ENCODE measurements at places on chromosomes 2 and 18.

DNA sequence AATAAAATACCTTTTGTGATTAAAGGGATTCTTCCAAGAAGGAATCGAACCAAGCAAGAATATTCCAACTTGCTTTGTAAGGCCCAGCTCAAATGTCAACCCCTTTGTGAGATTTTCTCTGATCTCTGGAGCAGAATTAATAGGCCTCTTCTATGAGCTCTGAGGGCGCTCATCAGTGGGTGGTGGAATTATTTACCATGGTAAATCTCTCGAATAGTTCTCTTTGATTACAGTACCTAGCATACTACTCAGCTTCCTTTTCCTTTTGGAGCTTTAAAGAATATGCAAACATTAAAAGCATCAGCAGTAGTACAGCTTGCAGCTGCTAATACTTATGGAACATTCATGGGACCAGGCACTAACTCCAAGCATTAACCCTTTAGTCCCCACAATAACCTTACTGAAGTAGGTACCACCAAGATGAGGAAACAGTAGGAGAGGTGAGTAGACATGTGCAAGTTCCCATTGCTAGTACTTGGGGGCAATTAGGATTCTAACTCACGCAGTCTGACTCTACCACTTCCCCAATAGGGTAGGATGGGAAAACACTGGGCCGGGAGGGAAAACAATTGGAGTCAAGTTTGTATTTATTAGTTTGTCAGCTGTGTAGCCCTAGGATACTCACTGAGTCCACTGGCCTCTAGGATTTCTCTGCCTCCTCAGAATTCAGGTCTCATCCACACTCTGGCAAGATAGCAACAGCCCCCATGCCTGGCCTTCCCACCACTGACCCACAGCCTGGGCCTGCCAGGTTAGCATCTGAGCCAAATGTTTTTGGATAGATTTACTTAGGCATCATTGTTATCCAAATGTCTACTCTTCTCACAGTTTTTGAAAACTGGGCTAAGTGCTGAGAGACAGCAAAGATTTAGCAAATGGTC, 21.7 kb downstream of the ADD2 start:
- no peak for DNase-seq

GRCh38 chr2:96423291-96423690, 81.9 kb downstream of the NEURL3 start:
- DNase-seq = no peak

GRCh38 chr2:54767921-54768320, 44.5 kb downstream of the EML6 start:
- no peak for DNase-seq

- DNase-seq = no peak
Observed at GRCh38 chr2:131556998-131557397, 29.3 kb downstream of the CCDC74A start.

- no peak for DNase-seq
Observed at GRCh38 chr2:39778775-39779340, at the start of gene THUMPD2. Gene THUMPD2 (minus strand): TSS chr2:39779258. CDS start chr2:39779239, 19 bp downstream.

GRCh38 chr2:140348826-140349225, 1568.6 kb upstream of the NXPH2 start:
- no peak for DNase-seq

DNA sequence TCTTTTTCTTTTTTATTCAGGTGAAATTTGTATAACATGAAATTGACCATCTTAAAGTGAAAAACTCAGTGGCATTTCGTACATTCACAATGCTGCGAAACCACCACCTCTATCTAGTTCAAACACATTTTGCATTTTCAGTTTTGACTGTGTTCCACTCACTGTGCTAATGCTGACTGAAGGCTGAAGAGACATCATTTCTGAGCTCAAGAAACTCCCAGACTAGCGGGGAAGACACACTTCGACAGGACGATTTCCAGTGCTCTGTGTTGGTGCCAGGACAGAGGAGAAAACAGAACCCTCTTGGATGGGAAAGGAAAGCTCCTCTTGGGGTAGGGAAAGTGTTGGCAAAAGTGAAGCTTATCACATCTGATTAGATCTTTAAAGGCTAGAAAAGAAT, 44.2 kb upstream of the CBLN2 start:
- DNase-seq = no peak

DNA sequence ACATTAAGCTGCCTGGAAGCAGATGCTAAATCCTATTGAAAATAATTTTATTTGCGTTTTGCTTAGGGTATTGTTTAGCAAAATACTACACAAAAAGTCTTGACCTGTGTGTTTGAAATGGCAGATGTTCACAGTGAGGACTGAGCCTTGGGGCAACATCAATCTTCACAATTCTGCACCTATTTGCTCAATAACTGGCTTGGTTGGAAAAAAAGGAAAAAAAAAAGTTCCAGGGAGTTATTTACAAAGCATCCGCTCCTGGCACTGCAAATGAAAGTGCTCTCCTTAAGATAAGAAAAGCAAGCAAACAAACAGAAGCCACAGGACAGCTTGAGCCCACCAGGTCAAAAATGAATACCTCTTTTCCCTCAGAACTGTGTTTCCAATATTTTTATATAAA, 77.7 kb downstream of the MAP2 start:
- no peak for DNase-seq

GRCh38 chr2:222303828-222304736, 5.3 kb upstream of the PAX3 start:
- DNase-seq = no peak

- no peak for DNase-seq
Observed at GRCh38 chr2:224263571-224264043, 138.3 kb downstream of the FAM124B start.

- no peak for DNase-seq
Observed at GRCh38 chr2:213317929-213318328, 33.7 kb downstream of the SPAG16 start.

- DNase-seq = no peak
Observed at GRCh38 chr2:216837740-216838139, 22.1 kb downstream of the TNP1 start.

DNA sequence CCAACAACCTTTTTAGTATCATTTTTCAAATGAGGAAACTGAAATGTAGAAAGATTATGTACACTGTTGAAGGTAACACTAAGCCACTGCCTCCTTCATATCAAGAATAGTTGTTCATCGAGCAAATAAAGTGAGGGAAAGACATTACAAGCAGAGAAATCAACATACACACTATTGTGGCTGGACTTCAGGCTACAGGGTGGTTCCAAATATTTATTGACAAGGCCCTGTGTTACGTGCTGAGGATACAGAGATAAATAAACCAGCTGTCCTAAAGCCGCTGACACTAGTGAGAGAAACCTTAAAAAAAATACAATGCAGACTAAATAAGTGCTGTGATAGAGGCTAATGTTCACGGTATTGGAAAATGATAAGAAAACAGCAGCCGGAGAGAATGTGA, 1.9 kb upstream of the LNPK start:
- no peak for DNase-seq

DNA sequence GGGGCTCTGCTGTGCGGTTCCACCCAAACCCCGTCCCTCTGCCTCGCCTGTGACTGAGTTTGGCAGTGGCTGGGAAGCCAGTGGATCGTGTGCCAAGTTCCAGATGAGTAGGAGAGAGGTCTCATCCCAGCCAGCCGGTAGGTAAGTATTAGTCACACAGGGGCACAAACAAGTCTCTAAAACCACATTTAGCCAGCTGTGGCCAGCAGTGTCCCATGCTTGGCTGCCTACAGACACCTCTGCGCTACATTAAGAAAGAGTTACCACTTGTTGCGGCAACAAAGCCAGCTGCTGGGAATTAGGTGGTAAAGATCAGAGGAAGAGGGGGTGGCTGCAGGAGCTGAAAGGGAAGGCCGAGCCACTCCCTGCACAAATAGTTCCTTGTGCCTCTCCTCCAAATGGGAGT, 81.2 kb downstream of the GATA6 start:
- no peak for DNase-seq

GRCh38 chr2:70767079-70767698, 811 bp downstream of the ADD2 start:
- no peak for DNase-seq

DNA sequence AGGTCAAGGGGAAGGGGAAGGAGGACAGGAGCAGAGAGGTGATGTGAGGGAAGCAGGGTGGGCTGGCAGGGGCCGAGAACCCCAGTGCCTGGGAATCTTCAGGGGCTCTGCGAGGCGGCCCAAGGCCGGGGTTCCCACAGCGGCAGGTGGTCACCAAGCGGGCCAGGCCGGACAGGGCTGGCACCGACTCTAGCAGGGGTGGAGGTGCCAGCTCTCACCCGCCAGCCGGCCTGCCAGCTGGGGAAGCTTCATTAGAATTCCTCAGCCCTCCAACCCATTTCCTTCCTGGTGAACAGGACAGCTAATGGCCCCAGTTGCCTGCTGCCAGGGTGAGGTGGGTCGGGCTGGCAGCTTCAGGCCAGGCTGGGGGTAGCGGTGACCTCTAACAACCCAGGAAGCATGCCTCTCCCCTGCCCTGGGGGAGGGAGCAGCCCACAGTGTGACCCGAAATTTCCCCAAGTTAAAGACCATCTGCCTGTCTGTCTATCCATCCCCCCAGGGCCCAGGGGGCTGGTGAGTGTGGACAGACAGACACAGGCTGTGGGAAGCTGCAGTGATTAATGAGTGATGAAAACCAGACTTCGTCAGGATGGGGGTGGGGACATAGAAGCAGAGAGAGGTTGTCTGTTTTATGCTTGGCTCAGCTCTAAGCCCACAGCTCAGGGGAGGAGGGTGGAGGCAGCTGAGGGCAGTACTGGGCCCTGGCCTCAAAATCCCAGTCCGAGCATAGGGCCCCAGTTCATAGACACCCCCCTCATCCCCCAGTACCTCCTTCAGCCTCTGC, 144.1 kb downstream of the ZFP36L2 start:
- DNase-seq = no peak

- DNase-seq = no peak
Observed at GRCh38 chr2:15893689-15894480, 46.5 kb upstream of the MYCN start.

DNA sequence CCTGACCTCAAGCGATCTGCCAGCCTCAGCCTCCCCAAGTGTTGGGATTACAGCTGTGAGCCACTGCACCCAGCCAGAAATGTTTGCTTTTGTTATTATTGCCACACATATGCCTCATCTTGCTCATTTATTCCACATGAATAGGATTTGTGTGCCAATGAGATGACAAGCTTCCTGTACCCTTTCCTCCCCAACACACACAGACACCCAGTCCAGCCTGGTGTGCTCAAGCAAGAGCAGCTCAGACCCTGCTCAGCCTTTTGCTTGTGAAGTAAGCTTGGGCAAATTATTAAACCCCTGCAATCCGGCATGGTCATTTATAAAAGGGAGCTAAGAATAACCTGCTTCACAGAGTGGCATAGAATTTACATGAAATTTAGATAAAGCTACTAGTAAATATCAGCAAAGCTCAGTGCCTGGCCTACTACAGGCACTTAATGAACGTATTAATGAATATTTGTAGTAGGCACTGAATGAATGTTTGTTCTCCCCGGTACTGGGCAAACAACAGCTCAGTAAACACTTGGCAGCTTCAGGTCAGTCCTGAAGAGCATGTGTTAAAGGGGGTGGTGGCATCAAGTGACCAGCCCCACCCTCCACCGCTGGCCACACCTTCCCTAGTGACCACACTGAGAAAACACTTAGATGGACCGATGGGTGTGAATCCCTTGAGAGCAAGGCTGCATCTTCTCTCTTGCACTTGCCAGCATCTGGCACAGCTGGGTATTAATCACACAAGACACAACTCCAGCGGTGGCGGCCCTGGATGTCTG, 280.2 kb downstream of the SRBD1 start:
- no peak for DNase-seq
